ENCODE measurements at places on chromosomes 3 and 15. TPM values are rescaled to one million over a fixed set of nuclear protein-coding genes. Genes with fewer than 3 reads are reported as not detected.

Gene WDR6
- 69.6 TPM for polyA plus RNA-seq

Gene MCTP2
- polyA plus RNA-seq = 3.8 TPM

Gene DISP2
- 0.62 TPM for polyA plus RNA-seq

Gene CRYGS
- 1.2 TPM for polyA plus RNA-seq

Gene FAM98B
- 14.2 TPM for polyA plus RNA-seq

Gene GOLGA8Q
- 1.6 TPM for polyA plus RNA-seq

Gene SLC28A2
- 0.59 TPM for polyA plus RNA-seq

Gene TNFSF10
- 26.5 TPM for polyA plus RNA-seq

Gene ETV5
- 2.9 TPM for polyA plus RNA-seq

Gene RBP2
- 0.37 TPM for polyA plus RNA-seq

Gene RAB27A
- 23.7 TPM for polyA plus RNA-seq

Gene PP2D1
- polyA plus RNA-seq = not detected

Gene UNC45A
- polyA plus RNA-seq = 41.7 TPM

Gene ANAPC13
- polyA plus RNA-seq = 59.0 TPM

Gene UBP1
- polyA plus RNA-seq = 28.7 TPM

All from adipose tissue (tissue), 3 donors.